ENCODE measurements at places on chromosomes 11 and 22. TPM values are rescaled to one million over a fixed set of nuclear protein-coding genes. Genes with fewer than 3 reads are reported as not detected.

DNA sequence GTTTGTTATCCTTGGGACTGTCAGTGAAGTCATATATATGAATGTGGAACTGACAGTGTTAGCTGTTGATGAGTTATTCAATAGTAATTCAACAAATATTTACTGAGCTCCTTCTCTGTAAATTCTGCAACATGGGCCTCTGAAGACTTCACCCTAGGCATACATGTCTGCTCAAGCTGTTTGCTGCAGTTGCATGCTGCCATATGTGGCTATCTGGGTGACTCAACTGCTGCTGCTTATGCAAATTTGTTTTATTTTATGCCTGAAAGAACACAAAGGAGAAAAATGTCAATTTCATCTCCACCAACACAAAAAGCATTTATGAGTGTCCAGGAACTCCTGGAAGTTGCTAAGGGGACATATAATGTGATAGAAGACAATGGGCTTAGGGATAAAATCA, 417.6 kb downstream of the AASDHPPT start:
- DNase-seq = no peak

OR52K2 gene
- polyA plus RNA-seq = not detected

DNA sequence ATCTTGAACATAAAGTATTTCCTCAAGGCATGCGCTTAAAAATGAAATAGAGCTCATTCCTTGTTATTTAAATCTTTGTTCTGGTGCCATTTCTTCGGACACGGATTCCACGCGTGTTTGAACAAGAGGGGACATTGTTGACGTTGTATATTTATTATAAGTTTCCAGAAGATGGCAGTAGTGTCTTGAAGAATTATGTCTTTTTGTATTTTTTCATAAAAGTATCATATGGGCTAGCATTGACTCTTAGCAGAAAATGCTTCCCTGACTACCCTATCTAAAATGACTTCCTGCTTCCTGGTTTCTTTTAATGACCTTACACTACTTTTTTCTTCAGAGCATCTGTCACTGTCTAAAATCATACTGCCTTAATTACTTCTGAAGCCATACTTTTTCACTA, 20.4 kb downstream of the BIRC2 start:
- no peak for DNase-seq

TNNI2 gene
- not detected for polyA plus RNA-seq

DNA sequence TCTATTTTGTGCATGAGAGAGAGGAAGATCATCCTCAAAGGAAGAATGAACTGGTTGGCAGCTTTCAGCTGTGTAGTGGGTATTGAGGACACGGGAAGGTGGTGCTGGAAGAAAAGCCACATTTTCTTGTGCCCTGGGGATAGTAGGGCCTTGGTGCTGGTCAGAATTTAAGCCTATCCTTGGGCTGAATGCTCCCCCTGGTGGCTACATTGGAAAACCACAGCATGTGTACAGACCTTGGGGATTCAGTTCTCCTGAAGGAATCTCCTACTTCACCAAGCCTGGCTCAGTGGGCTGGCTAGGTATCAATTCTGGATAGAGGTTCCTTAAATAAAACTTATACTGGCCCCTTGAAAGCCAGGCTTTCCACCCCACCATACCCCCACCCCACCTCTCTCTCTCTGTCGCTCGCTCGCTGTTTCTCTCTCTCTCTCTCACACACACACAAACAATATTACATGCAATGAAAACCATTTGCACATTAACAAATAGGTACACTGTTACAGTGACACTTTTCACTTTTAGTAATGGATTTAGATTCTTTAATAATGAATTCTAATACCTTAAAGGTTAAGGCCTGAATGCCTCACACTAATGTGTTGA, 2.8 kb upstream of the OR51M1 start:
- peak; percentile 55 for DNase-seq

DEFB131B gene
- polyA plus RNA-seq = not detected

B4GALNT4 gene
- 7.8 TPM for polyA plus RNA-seq

GRCh38 chr11:72247584-72247983, 3.6 kb upstream of the PHOX2A start:
- DNase-seq = no peak

DNA sequence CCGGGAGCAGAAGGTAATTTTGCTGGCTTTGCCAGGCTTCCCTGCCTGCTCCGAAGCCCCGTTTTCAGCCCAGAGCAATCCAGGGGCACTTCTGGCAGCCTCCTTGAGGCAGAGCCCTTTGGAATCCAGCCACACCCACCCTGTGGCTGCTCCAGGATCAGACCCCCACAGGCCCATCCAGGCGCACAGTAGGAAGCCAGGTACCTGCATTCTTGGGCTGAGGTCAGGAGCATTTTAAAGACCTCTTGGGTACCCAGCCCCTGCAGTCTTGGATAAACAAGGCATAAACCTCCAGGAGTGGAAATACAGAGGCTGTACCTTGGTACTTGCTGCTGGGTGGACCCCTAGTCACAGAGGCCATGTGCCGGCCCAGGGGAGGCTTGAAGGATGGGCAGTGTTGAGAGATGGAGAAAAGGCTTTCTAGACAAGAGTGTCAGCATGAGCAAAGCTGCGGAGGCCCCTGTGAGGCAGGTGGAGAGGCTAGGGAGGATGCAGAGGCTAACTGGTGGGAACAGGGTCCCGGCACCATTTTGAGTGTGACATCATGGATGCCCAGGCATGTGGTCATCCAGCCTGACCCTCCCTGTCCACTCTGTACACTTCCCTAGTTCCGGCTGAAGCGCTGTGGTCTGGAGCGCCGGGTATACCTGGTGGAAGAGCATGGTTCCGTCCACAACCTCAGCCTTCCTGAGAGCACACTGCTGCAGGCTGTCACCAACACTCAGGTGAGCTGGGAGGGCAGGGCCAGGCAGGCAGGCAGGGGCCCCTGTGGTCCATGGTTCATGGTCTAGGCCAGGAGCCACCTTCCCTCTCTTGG, 3.9 kb downstream of the MUS81 start:
- no peak for DNase-seq

DEPDC7 gene
- 13.5 TPM for polyA plus RNA-seq

DNA sequence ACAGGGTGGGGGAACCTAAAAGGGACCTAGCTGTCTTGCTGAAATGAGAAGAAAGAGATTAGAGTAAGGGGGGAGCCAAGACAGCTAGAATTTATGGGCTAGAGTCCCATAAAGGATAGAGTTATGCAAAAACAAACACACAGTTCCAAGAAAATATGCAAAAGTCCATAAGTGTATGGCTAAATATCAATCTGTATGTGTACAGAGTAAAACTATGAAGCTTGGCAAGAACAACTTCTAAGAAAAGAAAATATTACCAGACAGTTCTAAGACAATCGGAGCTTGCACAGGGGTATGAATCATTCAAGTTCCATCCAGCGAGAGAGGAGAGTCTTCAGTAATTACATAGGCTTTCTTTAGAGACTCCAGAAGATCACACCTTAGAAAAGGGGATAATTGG, 41.8 kb downstream of the GDPD4 start:
- no peak for DNase-seq

CAPN5 gene
- 22.8 TPM for polyA plus RNA-seq

GRCh38 chr11:63683133-63683991, 2.1 kb downstream of the RTN3 start:
- DNase-seq = no peak

DNA sequence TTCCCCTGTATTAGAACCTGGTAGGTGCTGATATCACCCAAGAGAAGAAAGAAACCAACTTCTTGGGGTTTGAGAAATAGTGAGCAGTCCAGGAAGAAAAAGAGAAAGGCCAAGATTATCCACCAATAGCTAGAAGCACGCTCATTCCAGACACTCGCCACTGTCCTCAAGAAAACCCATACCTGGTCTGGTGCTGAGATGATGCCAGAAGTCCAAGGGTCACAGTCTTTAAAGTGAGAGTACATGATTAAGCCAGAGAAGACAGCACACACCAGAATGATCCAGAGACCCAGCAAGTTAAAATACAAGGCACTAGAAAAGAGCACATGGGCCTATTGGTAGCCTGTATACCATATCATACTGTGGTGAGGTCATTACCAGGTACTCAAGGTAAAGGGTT, 23.6 kb downstream of the SLC5A12 start:
- no peak for DNase-seq

- DNase-seq = no peak
These were observed 38.3 kb upstream of the GRAMD1B start for GRCh38 chr11:123391646-123392348.

CARNS1 gene
- polyA plus RNA-seq = 0.07 TPM

GRCh38 chr11:134237557-134237922, 13.1 kb downstream of the VPS26B start:
- DNase-seq = no peak

DDIAS gene
- 2.9 TPM for polyA plus RNA-seq

DNA sequence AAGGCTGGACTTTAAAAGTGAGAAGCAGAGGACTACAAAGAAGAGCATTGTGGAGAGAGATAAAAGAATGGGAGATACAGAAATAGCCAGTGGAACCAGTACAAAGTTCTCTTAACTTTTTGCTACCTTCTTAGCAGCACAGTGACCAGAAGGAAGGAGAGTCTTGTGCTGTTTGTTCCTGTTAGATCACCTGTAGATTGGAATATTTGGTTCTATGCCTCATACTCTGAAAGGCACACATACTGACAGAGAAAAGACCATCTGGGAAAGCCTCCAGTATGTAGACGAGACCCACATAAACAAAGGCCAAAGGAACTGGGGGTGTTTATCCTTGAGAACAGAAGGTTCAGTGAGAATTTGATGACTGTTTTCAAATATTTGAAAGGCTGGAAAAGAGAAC, 18.7 kb downstream of the RNF141 start:
- no peak for DNase-seq

BLID gene
- 0.94 TPM for polyA plus RNA-seq

GRCh38 chr22:30079952-30080533, at the start of gene HORMAD2:
Gene HORMAD2, plus strand, starts transcription at chr22:30080464. Its CDS starts 13,489 bp downstream, at chr22:30093953.
- no peak for DNase-seq

GRCh38 chr22:49119551-49119952, 708.1 kb downstream of the BRD1 start:
- DNase-seq = no peak

DDI1 gene
- not detected for polyA plus RNA-seq

SNAP29 gene
- polyA plus RNA-seq = 41.4 TPM

Measured in AG04450 (cell line).